CD4-positive, alpha-beta T cell treated with Interferon gamma for 1 hour (primary cell): ENCODE measurements at places on chromosomes 16 and 17.

GRCh38 chr17:74297941-74298340 is 23.9 kb downstream of the DNAI2 start:
- no peak for DNase-seq

DNA sequence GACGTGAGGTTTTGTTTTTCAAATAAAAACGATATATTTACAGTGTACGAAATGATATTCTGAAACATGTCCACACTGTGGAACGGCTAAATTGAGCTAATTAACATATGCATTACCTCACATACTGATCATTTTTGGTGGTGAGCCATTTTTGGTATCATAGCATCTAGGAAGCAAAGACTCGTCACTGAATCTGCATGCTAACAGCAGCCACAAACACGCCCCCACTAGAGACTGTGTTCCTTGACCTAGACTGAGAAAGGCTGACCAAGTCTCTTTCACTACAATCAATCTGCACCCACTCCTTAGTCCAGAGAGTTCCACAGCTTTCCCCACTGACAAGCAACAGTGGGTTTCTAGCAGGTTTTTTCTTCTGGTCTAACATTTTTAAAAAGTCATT is 29.5 kb downstream of the NPLOC4 start:
- DNase-seq: no peak

GRCh38 chr16:46629331-46630219 is 8.4 kb upstream of the SHCBP1 start:
- no peak for DNase-seq

- DNase-seq: no peak
These were observed 8.6 kb upstream of the PECAM1 start for GRCh38 chr17:64399071-64399766.

DNA sequence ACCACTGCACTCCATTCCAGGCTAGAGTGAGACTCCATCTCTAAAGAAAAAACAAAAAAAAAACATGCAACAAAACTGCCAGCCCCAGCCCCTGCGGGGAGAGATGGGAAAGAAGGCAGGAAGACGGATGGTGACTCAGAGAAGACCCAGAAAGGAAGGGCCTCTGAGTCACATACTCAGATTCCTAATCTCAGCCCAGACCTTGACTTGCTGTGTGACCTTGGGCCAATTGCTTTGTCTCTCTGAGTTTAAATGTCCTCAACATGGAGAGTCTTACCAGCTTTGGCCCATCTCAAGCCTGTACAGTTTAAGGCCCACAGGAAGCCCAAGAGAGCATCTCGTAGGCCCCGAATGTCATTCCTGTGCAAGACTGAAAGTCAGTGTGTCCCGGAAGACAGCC is 86.5 kb upstream of the LHX1 start:
- DNase-seq: no peak

- no peak for DNase-seq
These were observed 18.5 kb upstream of the TERF2 start for GRCh38 chr16:69404275-69404805.

DNA sequence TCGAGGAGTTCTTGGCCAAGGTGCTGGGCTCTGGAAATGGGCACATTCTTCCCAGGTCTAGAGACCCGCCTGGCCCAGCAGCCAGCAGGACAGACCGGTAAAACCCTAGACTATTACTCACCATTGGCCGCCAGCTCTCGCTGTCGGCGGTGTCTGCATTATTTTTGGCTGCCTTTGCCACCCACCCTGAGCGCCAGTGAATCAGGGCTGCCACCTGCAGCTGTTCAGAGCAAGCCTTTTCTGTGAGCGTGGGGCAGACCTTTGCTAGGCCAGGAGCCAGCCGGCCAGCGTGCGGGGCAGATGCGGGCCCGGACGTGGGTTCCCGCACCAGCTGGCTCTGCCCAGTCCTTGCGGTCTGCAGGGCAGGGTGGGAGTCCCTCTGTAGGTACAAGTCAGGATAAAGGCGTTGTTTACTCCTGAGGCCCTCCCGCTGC is 15.8 kb upstream of the CLEC18A start:
- DNase-seq: no peak
